ENCODE measurements at places on chromosomes 2 and 18. TPM values are rescaled to one million over a fixed set of nuclear protein-coding genes. Genes with fewer than 3 reads are reported as not detected.

DNA sequence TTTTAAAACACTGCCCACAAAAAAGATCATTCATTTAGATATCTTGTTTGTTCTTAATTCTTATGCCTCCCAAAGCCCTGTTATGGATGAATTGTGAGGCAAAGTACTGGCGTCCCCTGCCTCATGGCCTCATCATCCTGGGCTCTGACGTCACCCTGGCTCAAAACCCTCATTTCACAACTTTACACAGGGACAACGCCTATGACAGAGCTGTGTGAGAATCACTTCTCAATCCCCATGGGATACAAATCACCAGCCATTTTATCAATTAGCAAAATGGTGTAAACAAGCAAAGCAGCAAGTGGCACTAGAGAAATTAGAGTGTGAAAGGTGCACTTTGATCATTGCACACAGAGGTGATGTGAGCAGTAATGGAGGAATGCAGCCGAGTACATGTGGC, 16.6 kb downstream of the FHOD3 start:
- DNase-seq, result no peak

The TRABD2A gene
- total RNA-seq, result 63.2 TPM

The FAM136A gene
- 51.7 TPM for total RNA-seq

- no peak for DNase-seq
Measured at GRCh38 chr2:18611184-18611583, 21.8 kb upstream of the NT5C1B start.

Measured in mucosa of descending colon (tissue), 3 donors.